ENCODE measurements at places on chromosomes 5 and 9.
A peak's percentile ranks its signal among the peaks of the same experiment; 100 is the strongest.

DNA sequence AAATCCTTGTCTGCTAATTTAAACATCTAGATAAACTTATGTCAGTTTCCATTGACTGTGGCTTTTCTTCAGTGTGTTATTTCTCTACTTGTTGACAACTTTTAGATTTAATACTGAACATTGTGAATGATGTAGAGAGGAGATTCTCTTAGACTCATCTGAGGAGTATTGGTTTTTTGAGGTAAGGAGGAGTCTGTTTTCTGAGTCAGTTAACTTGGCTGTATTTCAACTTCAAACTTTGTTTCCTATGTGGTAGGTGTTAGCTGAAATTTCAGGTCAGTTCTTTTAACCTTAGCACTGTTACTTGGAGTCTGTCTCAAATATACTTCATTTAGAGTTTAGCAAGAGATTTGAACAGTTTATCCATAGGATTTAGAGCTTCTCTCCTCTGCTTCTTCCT, 67.9 kb downstream of the XRCC4 start:
- no peak for DNase-seq

DNA sequence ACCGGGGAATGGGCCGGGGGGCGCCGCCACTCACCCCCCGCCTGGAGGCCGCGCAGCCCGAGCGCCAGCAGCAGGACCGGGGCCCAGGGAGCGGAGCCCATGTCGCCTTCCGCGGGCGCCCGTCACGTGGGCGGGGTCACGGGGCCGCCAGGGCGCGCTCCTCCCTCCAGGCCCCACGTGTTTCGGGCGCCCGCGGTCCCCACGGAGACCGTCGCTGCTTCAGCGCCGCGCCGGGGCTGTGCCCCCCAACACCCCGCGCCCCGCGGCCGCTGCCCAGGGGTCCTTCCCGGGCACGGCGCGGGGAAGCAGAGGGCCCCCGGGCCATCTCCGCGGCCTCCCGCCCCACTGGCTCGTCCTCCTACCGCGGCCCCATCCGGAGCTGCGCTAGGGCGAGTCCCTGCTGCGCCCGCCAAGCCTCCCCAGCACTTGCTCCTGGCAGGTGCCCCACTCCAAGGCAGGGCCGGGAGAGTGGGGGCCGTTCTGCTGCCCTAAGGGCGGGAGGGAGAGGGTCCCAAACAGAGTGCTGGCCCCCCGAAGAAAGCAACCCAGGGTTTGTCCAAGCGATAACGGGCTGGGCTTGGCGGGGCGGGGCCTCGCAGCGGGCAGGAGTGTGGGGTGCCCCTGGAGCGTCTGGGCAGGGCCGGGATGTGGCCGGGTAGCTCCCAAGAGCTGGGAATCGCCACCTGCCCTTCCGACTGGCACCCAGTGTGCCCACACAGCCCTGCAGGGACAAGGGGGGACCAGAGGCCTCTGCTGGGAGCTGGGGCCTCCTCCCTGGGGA, at the start of gene DPP7:
DPP7 (minus strand) TSS at position 121 of the 781 bp plus-strand sequence; CDS start at position 101, 20 bp downstream.
- DNase-seq = peak; percentile 46

- no peak for DNase-seq
Observed at GRCh38 chr5:14417276-14417730, 164.3 kb upstream of the OTULINL start.

GRCh38 chr5:142492781-142493281, 168.0 kb upstream of the SPRY4 start:
- DNase-seq = no peak

GRCh38 chr9:89502038-89502601, 4.2 kb upstream of the SEMA4D start:
- DNase-seq = no peak

DNA sequence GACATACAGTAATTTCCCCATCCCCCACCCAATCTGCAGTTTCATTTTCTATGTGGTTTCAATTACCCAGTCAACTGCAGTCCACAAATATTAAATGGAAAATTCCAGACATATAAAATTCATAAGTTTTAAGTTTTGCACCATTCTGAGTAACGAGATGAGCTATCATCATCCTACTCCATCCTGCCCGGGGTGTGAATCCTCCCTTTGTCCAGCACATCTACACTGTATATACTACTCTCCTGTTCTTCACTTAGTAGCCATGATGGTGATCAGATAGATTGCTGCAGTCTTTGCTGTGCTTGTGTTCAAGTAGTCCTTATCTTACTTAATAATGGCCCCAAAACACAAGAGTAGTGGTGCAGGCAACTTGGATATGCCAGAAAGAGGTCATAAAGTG, 11.3 kb downstream of the OXCT1 start:
- no peak for DNase-seq

GRCh38 chr5:101728933-101729332, 567.2 kb downstream of the SLCO4C1 start:
- DNase-seq = no peak

Measured in NCI-H1105 (cell line).